ENCODE measurements at places on chromosomes 5 and 9.

GRCh38 chr5:110757118-110757729 lies 18.4 kb downstream of the SLC25A46 start:
- DNase-seq = no peak

DNA sequence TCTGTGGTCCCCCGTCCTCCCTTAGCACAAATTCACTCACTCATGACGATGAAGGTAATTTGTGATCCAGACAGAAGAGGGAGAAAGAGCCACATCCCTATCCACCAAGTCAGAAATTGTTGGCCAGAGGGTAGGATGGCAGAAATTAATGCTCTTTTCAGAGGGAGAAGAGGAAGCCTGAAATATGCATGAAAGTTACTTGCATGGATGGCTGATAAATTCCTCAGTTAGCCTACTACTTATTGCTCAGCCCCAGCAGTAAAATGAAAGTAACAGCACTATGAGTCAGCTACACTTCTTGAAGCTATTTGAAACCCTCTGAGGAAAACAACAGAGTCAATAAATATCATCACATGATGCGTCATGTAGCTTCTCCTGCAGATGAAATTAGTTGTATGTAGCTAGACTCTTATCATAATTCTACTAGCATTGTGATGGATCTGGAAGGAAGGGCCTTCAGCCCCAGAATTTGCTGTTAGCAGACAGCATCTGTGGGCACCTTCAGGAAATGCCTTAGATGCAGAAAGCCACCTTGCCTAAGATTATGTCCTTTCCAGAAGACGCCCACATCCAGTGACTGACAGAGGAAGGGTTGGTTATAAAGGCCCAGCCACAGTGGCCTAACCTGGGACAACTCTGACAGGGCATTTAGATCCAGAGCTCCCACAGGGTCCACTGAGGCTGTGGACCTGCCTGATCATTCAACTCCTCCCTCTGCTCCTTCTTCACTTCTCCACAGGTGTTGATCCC lies 81.2 kb upstream of the CCDC112 start:
- no peak for DNase-seq

DNA sequence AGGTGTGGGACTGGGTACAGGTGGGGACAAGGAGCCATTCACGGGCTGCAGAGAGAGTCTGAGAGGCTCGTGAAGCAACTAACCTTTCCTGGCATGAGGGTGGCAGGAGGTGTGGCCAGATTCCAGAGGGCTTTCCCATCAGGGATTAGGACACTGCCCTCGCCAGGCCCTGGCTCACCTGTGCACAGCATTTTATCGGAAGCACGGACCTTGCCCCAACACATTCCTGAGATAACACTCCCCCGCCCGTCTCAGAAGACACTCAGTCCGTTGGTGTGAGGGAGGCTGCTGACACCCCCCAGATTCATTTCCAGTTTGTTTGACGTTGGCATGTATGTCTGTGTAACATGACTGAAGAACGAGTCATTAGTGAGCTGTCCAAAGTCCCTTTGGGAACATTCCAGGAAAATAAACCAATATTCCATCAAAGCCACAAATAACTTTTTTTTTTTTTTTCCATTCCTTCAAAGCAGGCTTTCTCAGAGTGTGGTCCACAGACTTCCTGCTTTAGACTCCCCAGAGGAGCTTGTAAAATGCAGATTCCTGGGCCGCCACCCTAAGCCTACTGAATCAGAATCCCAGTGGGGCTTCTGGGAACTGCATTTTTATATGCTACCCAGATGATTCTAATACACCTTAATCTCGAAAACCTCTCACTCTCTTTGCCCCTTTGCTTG lies 23.4 kb downstream of the WWC1 start:
- DNase-seq = no peak

GRCh38 chr5:102762095-102762534 lies 7.0 kb downstream of the PAM start:
- DNase-seq = no peak

GRCh38 chr5:54895816-54896341 lies 89.5 kb downstream of the ESM1 start:
- DNase-seq = no peak

DNA sequence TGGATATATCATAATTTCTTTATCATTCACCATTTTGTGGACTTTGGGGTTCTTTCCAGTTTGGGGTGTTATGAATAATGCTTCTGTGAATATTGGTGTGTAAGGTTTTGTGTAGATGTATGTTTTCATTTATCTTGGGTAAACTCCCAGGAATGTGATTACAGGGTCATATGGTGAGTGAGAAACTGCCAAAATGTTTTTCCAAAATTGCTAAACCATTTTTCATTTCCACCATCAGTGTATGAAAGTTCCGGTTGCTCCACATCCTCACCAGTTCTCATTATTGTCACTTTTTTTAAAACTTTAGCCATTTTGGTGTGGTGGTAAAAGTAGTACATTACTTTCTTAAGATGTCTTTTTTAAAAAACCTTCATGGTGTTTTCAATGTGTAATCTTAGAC lies 152.9 kb downstream of the NIPBL start:
- no peak for DNase-seq

- DNase-seq = no peak
Measured at GRCh38 chr5:120499876-120500563, 35.9 kb downstream of the PRR16 start.

- no peak for DNase-seq
Measured at GRCh38 chr5:25646421-25647341, 1001.9 kb upstream of the CDH10 start.

- no peak for DNase-seq
Measured at GRCh38 chr9:15298362-15298761, 8.7 kb downstream of the TTC39B start.

GRCh38 chr5:1366514-1366913 lies 21.6 kb upstream of the CLPTM1L start:
- no peak for DNase-seq

DNA sequence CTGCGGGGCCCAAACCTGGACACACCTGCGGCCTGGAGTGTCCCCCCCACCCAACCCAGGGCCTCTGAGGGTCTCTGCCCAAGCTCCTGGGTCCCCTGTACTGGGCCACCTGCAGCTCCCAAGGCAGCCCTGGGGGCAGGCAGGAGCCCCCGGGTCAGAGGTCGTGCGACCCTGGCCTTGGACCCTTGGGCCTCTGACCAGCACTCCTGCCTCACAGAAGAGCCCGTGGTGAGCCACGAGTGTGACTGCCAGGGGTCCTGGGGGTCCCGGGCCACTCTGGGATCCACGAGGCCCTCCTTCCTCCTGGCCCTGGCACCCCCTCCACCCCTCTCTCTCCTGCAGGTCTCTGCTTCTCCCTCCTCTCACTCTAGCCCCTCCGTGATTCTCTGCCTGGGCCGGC lies 5.0 kb upstream of the PTGDS start:
- no peak for DNase-seq

DNA sequence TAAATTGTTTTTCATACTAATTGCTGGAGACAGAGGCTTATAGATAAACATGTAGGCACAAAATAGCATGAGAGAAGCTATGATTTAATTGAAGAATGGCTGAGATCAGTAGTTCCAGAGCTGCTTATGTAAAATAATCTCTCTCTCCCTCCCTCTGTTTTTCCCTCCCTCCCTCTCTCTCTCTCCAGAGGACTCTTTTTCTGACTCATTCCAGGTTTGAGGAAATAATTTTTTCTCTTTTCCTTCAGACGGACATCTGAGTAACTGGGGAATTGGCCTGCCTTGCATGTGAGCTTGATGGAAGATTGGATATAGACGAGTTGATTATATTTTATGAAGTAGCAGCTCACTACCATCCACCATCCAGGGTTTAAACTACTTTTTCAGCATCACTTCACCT lies 35.5 kb downstream of the KCTD16 start:
- DNase-seq = no peak

DNA sequence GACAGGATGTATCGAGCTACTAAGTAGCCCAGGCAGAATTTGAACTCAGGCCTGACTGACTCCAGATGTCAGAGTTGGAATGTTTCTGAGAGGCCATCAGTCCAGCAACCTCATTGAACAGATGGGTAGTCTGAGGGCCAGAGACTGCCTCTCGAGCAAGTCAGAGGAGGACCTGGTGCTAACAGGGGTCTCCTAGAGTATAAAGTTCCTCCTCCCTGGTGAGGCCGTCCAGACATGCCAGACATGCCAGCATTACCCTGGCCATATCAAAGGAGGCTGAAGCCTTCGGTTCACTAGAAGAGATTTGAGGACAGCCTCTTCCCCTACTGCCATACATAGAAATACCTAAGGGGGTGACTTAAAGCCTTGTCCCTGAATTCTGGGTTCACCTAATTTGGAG lies 81.2 kb downstream of the ZNF618 start:
- DNase-seq = no peak

GRCh38 chr5:54329731-54330709 lies 19.6 kb upstream of the ARL15 start:
- no peak for DNase-seq
